Cerebellar nuclear complex (tissue), 1 donor: ENCODE measurements at places on chromosomes 2 and 18.

DNA sequence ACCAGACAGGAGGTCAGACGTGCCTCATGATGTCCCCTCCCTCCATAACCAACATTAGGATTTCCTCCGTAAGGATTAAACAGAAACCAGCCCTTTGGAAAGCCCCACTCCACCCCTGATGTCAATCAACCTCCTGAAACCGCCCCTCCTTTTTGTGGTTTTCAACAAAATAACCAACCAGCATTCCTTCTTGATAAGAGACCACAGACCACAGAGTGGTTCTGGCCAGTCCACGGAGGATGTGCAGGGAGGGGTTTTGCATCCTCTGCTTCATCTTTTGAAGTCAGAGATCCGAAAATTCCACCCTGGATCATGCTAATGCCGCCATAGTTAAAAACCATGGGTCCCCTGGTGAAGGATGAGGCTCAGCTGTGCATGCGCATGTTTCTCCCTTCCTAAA, 180.0 kb upstream of the CCDC150 start:
- no peak for DNase-seq

DNA sequence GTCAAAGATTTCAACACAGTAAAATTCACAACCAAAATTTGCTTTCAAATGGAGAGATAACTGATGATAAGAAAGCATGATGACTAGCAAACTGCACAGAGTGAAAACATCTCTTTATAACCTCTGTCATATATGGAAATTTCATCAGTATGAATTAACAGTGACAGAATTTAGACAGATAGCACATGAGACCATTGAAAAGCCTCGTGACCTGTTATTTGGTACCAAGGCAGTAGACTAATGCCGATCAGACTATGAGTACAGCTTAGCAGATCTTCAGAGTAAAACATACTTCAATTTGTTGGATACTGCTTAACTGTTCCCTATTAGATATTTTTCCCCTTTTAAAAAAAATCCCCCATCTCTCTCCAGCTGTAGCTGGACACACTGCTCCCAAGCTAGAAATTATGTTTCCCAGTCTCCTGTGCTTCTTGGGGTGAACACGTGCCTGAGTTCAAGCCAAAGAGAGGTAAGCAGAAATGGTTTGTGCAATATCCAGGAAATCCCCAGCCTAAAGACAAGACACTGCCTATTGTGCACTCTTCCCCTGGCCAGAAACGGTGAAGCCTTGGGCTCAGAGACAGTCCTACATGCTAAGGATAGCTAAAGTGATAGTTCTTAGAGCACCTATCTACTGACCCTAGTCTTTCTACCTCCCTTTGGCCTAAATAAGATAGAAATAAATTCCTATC, 256.1 kb downstream of the NCKAP5 start:
- no peak for DNase-seq

- no peak for DNase-seq
Observed at GRCh38 chr2:235733761-235734160, 239.9 kb downstream of the AGAP1 start.

- no peak for DNase-seq
Observed at GRCh38 chr18:36667811-36668210, 161.0 kb downstream of the TPGS2 start.

GRCh38 chr2:241432824-241433448, 75.4 kb downstream of the STK25 start:
- no peak for DNase-seq

GRCh38 chr2:235940330-235940729, 227.9 kb downstream of the GBX2 start:
- no peak for DNase-seq

DNA sequence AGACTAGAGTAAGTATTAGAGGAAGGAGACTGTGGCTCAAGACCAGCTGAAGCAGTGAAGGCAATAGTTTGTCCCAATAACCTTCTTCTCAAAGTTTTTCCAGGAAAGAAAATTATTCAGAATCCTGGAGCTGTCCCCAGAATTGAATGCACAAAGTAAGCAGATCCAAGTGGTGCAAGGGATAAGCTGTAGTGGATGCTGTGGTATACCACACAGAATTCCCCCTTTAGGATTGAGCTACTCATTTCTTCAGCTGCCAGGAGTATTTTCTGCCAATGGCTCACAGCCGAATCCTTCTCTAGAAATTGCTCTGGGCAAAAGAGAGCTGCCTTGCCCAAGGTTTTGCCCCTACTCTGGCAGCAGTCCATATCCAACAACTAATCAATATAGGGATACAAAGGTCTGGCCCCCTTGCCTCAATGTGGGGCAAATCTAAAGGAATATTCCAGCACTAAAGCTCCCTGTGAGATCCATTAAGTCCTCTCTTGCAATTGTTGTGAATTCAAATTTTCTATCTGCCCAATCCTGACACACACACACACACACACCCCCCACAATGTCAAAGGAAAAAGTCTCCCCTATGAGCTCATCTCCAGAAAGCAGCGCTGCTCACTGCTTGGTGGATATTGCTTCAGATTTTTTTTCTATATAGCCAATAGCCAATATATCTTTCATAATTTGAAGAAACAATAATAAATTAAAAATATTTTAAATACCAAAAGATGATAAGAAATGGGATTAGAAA, 18.4 kb upstream of the TCF7L1 start:
- DNase-seq = no peak

DNA sequence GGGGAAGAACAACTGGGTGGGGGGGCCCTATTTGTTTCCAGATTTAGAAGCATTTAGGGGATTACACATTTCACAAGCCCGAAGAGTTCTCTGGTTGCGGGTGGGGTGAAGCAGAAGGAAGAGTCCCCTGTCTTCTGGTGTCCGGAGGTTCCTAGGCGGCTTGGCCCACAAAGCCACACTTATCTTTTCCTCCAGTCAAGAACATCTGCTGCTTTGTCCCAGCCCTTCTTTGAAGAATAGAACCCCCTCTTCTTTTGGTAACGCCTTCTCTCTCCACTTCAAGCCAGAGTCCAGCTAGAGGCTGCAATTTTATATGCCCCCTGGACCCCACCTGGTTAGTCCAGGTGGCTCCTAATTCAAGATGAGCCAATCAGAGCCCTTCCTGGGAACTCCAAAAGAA, 15.8 kb downstream of the BOLA3 start:
- DNase-seq = no peak

DNA sequence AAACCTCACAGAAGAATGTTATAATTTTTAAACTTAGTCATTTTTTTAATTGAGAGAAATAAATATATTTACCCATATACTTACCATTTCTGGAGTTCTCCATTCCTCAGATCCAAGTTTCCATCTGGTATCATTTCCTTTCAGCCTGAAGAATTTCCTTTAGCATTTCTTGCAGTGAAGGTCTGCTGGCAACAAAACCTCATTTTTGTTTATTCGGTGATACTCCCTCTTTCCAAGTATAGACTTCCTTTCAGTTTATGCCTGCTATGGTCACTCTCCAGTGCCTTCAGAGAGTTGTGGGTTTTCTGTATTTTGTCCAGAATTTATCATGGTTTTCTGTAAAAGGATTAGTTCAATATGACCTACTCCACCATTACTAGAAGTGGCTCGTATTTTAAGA, 17.0 kb downstream of the WDPCP start:
- DNase-seq = no peak

GRCh38 chr18:23146861-23147469, 11.7 kb downstream of the CABLES1 start:
- no peak for DNase-seq

DNA sequence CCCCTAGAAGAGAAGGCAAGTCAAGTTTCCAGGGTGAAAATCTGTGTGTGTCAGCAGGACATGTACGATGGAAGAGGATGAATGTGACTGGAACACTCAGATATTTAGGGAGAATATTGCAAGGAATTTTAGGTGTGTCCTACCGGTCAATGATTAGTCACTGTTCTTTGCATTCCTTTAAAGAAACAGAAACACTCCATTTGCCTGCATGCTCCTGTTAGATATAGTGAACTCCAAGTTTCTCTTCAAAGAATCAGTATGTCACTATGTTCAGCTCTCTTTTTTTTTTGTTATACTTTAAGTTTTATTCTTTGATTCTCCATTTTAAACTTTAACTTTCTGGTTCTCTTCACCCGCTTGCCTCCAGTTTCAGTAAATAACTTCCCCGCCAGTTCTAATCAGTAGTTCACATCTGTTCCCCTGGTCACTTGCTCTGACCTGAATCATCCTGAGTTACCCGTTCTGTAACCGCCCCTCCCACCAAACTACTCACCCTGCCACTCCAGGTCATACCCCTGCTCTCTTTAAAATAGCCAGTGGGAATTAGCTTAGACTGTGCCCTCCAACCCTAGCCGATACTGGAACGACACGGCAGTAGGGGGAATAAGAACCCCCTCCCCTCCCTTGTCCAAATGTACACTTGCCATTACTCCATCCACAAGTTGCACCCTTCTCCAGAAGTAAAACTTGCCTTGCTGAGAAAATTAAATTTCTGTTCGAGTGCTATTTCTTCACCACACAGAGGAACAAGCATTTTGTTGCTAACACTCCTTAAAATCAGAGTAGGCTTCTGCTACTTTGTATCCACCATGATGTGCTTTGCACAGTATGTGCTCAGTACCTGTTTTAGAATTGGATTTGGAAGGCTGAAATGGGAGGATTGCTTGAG, 268.4 kb downstream of the METTL4 start:
- DNase-seq = no peak

- DNase-seq = no peak
Observed at GRCh38 chr2:104793966-104794365, 59.9 kb upstream of the POU3F3 start.

- no peak for DNase-seq
Observed at GRCh38 chr2:32918774-32919173, 28.0 kb upstream of the LTBP1 start.

DNA sequence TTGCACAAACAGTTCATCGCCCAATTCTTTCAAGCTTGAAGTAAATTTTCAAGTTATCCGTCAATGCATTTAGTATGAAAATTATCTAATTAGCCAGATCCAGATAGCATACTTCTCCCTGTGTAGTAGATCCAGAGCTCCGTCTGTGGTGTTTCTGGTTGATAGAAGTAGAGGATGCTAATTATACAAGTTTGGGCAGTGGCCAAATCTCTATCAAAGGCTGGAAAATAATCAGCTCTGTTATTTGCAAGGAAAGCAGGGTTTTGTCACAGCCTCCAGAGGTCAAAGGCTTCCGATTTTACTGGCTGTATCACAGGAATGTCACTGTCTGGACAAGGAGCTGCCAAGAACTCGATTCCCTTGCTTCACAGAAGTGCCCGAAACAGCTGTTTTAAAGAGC, 28.6 kb downstream of the LRRC30 start:
- no peak for DNase-seq

GRCh38 chr2:192741889-192742288, 547.2 kb upstream of the TMEFF2 start:
- DNase-seq = no peak

DNA sequence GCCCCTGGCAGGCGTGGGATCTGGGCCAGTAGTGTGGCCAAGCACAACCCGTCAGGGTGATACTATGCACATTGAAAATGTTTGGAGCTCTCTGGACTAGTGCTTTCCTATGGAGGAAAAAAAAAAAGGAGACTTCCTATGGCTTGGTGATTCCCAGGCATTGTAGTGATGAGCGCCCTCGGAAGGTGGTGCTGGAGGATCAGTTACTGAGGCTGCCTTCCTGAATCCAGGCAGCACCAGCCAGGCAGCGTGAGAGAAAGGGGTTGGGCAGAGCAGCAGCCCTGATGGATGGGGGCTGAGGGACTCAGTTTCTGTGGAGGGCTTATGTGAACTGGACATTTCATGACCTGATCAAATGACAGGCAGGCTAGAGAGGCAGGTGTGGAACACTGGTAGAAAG, 70.9 kb downstream of the CHRNA1 start:
- no peak for DNase-seq

GRCh38 chr2:239274391-239275043, 126.3 kb downstream of the HDAC4 start:
- no peak for DNase-seq

- DNase-seq = no peak
Observed at GRCh38 chr2:240095556-240096523, 40.3 kb downstream of the COPS9 start.

GRCh38 chr18:7978834-7979233, 411.7 kb downstream of the PTPRM start:
- DNase-seq = no peak

- DNase-seq = no peak
Observed at GRCh38 chr2:122150524-122151280, 395.3 kb downstream of the TSN start.

DNA sequence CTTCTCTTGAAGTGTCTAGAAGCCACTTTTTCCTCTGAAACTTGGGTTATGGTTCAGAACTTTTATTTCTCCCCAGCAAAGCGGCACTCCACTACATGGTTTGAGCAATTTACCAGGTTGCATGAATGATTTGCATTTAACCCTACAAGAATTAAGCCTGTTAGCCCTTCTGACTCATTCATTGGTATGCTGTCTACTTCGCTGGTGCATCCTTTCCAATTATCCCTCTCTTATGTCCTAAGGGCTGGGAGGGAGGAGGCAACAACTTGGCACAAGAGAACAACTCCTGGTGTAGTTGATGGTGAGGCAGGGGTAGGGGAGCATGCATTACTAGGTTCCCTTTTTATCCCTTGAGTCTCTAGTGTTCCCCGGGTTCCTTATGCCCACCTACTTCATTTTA, 293.4 kb upstream of the MEX3C start:
- no peak for DNase-seq

- DNase-seq = no peak
Observed at GRCh38 chr18:54479365-54479764, 111.7 kb upstream of the DYNAP start.

DNA sequence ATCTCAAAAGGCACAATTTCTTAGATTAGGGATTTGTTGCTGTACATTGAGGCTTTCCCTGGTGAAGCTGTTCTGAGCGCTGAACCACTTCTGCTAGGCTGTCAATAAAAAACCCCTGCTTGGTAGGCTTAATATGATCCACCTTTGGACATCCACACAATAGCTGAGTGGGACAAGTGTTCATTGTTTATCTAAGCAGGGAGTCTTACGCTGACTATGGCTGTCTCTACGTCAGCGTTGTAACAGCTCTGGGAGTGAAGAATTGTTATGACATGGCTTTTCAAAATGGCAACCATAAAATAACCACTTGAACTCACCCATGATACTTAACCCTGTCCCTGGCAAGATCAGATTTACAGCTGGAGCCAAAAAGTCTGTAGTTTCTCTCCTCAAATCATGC, 111.5 kb upstream of the SULT1C3 start:
- no peak for DNase-seq

- no peak for DNase-seq
Observed at GRCh38 chr18:76913583-76913982, 91.2 kb downstream of the ZNF236 start.

- no peak for DNase-seq
Observed at GRCh38 chr2:222823183-222823930, 37.5 kb upstream of the ACSL3 start.

DNA sequence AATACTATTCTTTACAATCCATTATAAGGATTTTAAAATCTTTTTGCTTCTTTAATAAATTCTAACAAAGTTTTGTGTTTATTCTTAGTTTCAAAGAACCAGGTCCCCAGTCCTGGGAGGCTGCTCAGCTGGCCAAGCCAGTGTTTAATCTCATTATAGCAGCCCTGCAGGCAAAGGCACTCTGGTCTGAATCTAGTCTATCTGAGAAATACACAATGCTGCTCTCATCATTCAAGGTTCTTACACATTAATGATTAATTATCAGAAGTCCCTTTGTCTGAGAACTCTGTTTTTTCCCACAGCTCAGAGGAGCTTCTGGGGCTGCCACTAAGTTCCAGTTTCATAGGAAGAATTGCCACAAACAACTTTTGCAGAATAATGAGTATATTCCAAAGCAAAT, 27.7 kb downstream of the KCTD18 start:
- DNase-seq = no peak
